ENCODE measurements at places on chromosomes 2 and 18.

GRCh38 chr18:74476140-74476539, 19.0 kb upstream of the DIPK1C start:
- peak; percentile 40 for DNase-seq

- peak; percentile 79 for DNase-seq
Observed at GRCh38 chr2:200905618-200906296, 16.6 kb downstream of the NIF3L1 start.

DNA sequence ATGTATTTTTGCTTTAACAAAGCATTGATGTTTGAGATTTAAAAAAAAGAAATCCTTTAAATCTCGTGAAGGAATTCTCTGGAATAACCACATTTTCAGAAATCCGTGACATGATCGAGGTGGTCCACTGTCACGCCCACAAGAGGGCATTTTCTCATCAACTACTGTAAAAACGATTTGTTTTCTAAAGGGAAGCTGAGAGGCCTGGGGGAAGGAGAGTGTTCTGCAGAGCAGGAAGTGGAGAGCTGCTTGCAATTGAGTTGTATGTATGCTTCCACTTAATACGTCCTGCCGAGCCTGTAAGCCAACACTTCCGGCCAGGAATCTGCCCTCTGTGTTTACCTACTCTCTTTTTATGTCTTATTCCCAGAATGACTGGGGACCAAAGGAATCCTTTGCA, 19.4 kb downstream of the KLHL29 start:
- DNase-seq: peak; percentile 75

GRCh38 chr2:5459041-5459440, 233.1 kb upstream of the SOX11 start:
- no peak for DNase-seq

DNA sequence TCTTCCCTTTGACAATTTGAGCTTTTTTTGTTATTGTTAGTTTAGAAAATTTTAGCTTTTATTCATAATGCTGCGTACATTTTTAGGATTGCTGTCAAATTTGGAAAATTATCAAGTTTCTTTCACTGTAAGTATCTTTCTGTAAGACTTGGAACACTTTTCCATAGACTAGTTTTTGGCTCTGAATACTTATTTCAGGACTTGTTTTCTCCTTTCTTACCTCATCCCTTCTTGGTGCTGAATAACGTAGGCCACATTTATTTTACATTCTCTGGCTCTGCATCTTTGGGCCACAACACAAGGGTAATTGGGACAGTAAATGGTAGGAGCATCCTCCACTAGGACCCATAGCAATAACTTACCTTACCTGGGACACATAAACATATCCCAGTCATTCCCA, 85.1 kb downstream of the CCDC85A start:
- no peak for DNase-seq

- DNase-seq: peak; percentile 55
Observed at GRCh38 chr18:48727681-48728080, 188.8 kb downstream of the CTIF start.

All from GM03348 (cell line).